PC-9 (cell line): ENCODE measurements at places on chromosomes 13 and 19. TPM values are rescaled to one million over a fixed set of nuclear protein-coding genes. Genes with fewer than 3 reads are reported as not detected.

TMC4 gene
- total RNA-seq = 175 and 194 TPM in 2 replicates

DNA sequence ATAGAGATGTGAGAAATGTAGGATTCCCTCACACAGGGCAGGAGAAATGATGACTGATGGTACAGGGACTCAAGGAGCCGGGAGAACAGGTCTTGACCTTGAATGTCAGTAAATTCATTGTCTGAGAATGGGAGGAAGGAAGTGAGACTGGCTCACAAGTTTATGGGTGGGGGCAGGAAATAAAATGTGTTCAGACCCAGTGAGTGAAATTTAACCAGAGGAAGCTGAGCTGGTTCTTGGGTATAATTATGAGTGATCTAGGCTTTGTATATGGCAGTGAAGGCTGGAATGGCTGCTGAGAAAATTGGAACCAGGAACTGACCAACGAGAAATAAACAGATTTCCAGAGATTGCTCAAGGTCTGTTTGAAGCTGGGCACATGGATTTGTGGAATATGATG, 6.3 kb upstream of the IGSF23 start:
- H3K36me3 ChIP-seq = no peaks in the 10 kb centered on the region
- no peaks in the 10 kb centered on the region for H3K27me3 ChIP-seq
- H3K4me1 ChIP-seq = peaks cover 50% of the 10 kb centered on the region
- no peak overlapping the region for H3K4me3 ChIP-seq
- no peak for DNase-seq

DNA sequence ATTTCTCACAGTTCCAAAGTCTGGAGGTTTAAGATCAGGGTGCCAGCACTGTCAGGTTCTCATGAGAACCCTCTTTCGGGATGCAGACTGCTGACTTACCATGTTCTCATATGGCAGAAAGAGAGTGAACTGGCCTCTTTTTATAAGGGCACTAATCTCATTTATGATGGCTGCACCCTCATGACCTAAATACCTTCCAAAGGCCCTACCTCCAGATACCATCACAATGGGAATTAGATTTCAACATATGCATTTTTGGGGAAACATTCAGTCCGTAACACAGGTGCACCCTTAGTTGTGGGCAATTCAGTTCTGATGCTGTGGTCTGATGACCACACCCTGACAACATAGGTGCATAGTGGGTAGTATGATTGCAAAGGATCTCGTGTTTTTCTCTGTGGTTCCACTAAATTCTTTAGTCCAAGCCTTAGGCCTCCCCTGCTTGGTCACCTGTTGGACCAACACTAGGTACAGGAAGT, 33.3 kb downstream of the GARRE1 start:
- no peak overlapping the region for H3K27ac ChIP-seq
- H3K4me3 ChIP-seq = no peak overlapping the region
- peaks cover 2% of the 10 kb centered on the region for H3K4me1 ChIP-seq
- H3K36me3 ChIP-seq = no peaks in the 10 kb centered on the region
- DNase-seq = no peak

ZNF180 gene
- 6.3 and 11.3 TPM in 2 replicates for total RNA-seq

AMER2 gene
- total RNA-seq = not detected in 2 replicates

ADGRE1 gene
- total RNA-seq = not detected in 2 replicates

ZNF649 gene
- total RNA-seq = 8.8 and 9.6 TPM in 2 replicates

ZBTB45 gene
- 8.1 and 8.9 TPM in 2 replicates for total RNA-seq

- no peaks in the 10 kb centered on the region for H3K36me3 ChIP-seq
- DNase-seq = no peak
- H3K27ac ChIP-seq = no peak overlapping the region
- H3K27me3 ChIP-seq = no peaks in the 10 kb centered on the region
- H3K4me1 ChIP-seq = peaks cover 6% of the 10 kb centered on the region; the same call in 1 of the 2 replicates
- no peak overlapping the region for H3K4me3 ChIP-seq
Observed at GRCh38 chr13:73387318-73387717, 328.5 kb downstream of the KLF5 start.

CPT1C gene
- 1.7 and 2.1 TPM in 2 replicates for total RNA-seq

DNA sequence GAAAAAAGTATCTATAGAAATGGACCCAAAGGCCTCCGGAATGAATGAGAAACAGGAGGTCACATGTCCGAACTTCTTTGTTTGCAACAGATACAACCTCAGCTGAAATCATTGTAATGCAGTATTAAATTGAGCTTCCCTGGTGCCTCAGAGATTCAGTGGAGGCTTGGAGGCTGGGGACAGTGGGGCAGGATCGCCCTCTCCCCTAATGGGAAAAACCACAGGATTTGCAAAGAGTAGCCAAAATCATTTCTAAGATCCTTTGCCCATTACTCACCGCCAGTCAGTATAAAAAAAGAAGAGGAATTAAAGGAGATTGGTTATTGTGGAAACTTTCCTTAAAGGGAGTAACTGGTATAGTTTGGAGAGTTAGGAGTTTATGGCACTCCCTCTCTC, 30.4 kb upstream of the IRS2 start:
- peaks cover 37% of the 10 kb centered on the region for H3K4me1 ChIP-seq
- H3K27me3 ChIP-seq = no peaks in the 10 kb centered on the region
- no peak overlapping the region for H3K4me3 ChIP-seq
- DNase-seq = peak; percentile 74
- no peaks in the 10 kb centered on the region for H3K36me3 ChIP-seq

NKPD1 gene
- 0.37 and 0.75 TPM in 2 replicates for total RNA-seq

GRCh38 chr13:51928231-51928630, 66.5 kb downstream of the CCDC70 start:
- H3K27ac ChIP-seq = no peak overlapping the region
- H3K36me3 ChIP-seq = no peaks in the 10 kb centered on the region
- no peaks in the 10 kb centered on the region for H3K27me3 ChIP-seq
- no peak for DNase-seq
- H3K4me3 ChIP-seq = no peak overlapping the region

CLDN10 gene
- total RNA-seq = not detected in 2 replicates

GRCh38 chr19:6530386-6531162, at the start of gene TNFSF9:
TSS of gene TNFSF9 (plus strand) at chr19:6531026. CDS start at chr19:6531037, 11 bp downstream.
- H3K4me1 ChIP-seq = peaks cover 5% of the 10 kb centered on the region; the same call in 1 of the 2 replicates
- H3K27me3 ChIP-seq = no peaks in the 10 kb centered on the region
- peak; percentile 90 for DNase-seq
- no peaks in the 10 kb centered on the region for H3K36me3 ChIP-seq

AP1M1 gene
- 27.5 and 52.8 TPM in 2 replicates for total RNA-seq

DNA sequence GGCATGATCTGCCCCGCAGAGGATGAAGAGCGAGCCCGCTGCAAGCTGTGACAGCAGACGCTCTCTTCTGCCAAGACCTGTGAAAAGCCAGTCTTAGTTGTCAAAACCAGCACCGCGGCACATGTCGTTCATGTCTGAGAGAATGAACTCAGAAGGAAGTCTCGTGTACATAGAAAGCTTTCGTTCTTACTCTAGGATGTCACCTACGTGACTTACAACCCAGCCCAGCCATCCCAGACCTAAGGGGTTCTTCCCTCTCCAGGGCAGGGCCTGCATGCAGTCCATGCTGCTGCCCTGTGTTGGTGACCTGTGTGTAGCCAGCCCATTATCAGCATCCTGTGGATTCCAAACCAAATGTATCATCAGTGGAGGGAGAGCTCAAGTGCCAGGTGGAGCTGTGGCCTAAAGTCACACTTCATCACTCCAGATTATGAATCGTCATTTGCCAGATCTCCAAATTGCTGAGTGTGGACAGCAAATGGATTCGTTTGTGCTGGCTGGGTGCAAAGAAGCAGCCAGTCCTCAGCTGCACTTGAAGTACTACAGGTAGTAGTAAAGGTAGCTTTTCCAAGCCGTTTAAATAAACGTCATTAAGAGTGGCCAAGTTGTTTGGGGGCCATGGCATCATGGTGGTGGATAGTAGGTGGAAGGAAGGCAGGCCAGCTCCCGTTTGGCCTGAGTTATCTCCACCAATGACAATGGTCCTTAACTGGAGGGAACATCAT, 73.9 kb upstream of the GPR183 start:
- no peak overlapping the region for H3K4me3 ChIP-seq
- DNase-seq = no peak
- no peak overlapping the region for H3K27ac ChIP-seq
- H3K36me3 ChIP-seq = peaks cover 6% of the 10 kb centered on the region

GRCh38 chr13:110549795-110550160, 11.7 kb downstream of the RAB20 start:
- H3K4me3 ChIP-seq = no peak overlapping the region
- no peak overlapping the region for H3K27ac ChIP-seq
- no peaks in the 10 kb centered on the region for H3K27me3 ChIP-seq
- DNase-seq = no peak

- no peaks in the 10 kb centered on the region for H3K36me3 ChIP-seq
- no peak overlapping the region for H3K4me3 ChIP-seq
- no peaks in the 10 kb centered on the region for H3K27me3 ChIP-seq
Observed at GRCh38 chr19:277581-278165, 13.5 kb downstream of the PLPP2 start.

DNA sequence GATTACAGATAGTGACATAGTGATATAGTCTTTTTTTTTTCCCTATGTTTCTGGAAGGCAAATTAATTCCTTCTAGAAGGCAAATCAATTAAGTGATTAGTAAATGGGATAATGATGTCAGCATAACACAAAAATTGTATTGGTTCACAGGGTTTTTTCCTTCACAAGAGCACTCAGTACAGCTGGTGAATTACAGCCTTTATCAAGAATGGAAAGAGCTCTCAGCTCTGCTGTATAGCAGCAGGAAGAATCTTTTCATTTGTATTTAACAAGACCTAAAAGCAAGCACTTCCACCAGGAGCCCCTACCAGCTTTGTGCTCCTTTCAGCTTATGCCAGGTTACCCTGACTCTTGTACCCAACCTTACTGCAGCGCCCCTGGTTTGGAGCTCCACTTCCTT, 90.8 kb downstream of the SERP2 start:
- no peak overlapping the region for H3K4me3 ChIP-seq
- H3K36me3 ChIP-seq = no peaks in the 10 kb centered on the region; the same call in 1 of the 2 replicates
- no peaks in the 10 kb centered on the region for H3K27me3 ChIP-seq
- H3K4me1 ChIP-seq = no peaks in the 10 kb centered on the region
- DNase-seq = no peak
- H3K27ac ChIP-seq = no peak overlapping the region

IL12RB1 gene
- 0.55 and 1.1 TPM in 2 replicates for total RNA-seq

DNA sequence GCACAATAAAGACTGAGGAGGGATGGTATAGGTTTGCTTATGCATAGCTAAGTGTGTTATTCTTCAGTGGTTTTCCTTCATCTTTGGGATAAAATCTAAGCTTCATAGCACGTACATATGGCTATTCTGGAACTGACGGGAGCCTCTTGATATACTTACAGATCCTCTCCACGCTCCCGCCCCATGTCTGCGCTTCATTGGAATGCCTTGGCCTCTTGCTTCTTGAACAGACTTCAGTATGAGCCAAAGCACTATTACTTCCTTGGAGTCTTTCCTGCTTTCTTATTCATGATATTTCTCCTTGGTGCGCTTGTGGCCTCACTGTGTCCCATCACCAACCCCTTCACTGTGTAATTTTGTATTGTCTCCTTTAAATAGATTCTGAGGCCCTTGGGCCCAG, 111.1 kb upstream of the RNF113B start:
- H3K27me3 ChIP-seq = no peaks in the 10 kb centered on the region
- no peak for DNase-seq
- H3K36me3 ChIP-seq = no peaks in the 10 kb centered on the region

ZNF600 gene
- 21.4 and 27.9 TPM in 2 replicates for total RNA-seq

SHISA7 gene
- not detected in 2 replicates for total RNA-seq

PCDH9 gene
- total RNA-seq = 0.37 and 0.55 TPM in 2 replicates

GRCh38 chr19:311813-312261, 20.6 kb upstream of the PLPP2 start:
- no peaks in the 10 kb centered on the region for H3K27me3 ChIP-seq
- no peaks in the 10 kb centered on the region for H3K4me1 ChIP-seq
- no peak overlapping the region for H3K27ac ChIP-seq

DNA sequence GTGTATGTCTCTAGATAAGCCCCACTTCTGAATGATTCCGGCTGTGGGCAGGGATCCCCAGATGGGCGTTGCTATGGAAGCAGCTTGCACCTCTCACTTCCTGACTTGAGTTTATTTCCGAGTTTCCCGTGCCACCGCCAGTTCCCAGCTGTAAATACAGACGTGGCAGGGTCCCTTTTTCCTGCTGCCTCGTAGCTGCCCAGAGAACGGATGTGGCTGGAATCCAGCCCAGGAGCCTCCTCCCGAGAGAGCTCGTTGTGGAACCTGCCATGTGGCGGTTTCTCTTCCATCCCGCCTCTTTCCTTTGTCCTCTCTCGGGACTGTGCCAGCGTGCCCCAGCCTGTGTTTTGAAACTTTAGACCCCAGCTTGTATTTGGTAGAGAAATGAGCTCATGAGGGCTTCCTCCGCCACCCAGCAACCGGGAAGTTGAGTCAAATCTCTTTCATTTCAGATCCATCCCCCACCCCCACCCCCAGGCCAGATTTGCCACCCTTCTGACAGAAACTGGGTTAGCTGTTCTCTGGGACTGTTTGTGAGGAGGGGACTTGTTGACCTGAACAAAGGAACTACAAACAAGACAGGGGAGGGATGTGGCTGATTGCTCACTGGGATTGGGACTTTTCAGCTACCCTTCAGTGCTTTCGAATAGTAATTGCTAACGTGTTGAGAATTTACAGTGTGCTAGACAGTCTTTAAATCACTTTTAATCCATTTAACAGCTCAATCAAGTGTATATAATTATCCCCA, 96.6 kb downstream of the SIPA1L3 start:
- H3K27me3 ChIP-seq = no peaks in the 10 kb centered on the region
- peak; percentile 63 for DNase-seq
- H3K4me3 ChIP-seq = no peak overlapping the region

- peaks cover 60% of the 10 kb centered on the region for H3K27me3 ChIP-seq
- no peaks in the 10 kb centered on the region for H3K4me1 ChIP-seq
- no peak for DNase-seq
- no peak overlapping the region for H3K4me3 ChIP-seq
- H3K27ac ChIP-seq = no peak overlapping the region
Observed at GRCh38 chr13:28585561-28585960, 73.4 kb upstream of the POMP start.

- peaks cover 7% of the 10 kb centered on the region; the same call in 1 of the 2 replicates for H3K27me3 ChIP-seq
- H3K4me1 ChIP-seq = no peaks in the 10 kb centered on the region
- no peak overlapping the region for H3K4me3 ChIP-seq
- no peak overlapping the region for H3K27ac ChIP-seq
Observed at GRCh38 chr19:41595890-41596280, 19.9 kb downstream of the CEACAM21 start.

GRCh38 chr19:42201489-42202289, 15.8 kb downstream of the DEDD2 start:
- no peak for DNase-seq
- H3K4me3 ChIP-seq = no peak overlapping the region
- H3K27me3 ChIP-seq = no peaks in the 10 kb centered on the region

- peak; percentile 86 for DNase-seq
- H3K27me3 ChIP-seq = no peaks in the 10 kb centered on the region
- H3K27ac ChIP-seq = peak overlapping the region; percentile 57
- no peak overlapping the region for H3K4me3 ChIP-seq
- H3K4me1 ChIP-seq = peaks cover 37% of the 10 kb centered on the region
Observed at GRCh38 chr19:17296273-17296672, 7.0 kb downstream of the ABHD8 start.

ZNF570 gene
- 2.5 and 3.6 TPM in 2 replicates for total RNA-seq

DNA sequence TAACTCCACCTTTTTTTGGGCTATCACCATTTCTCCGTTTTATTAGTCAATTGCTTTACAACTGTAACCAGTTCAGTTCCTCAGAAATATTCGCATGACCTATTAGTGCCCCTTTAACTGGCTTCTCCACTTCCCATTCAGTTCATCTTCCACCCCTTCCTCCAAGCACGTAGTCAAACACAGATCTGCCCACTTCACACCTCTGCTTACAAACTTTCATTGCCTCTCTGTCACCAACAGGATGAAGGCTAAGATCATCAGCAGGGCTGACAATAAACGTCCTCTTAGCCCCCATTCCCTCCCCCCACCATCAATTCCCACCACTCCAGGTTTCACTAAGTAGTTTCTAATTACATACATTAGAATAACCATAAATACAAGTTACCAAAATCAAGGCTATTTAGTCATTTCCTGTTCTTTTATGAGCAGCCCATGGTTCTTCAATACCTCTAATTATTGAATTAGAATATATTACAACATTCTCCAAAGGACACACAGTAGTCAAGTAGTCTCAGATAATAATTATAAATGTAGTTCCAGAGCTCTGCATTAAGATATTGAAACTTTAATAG, 95.7 kb downstream of the SPRY2 start:
- H3K36me3 ChIP-seq = no peaks in the 10 kb centered on the region
- H3K27ac ChIP-seq = no peak overlapping the region
- no peaks in the 10 kb centered on the region for H3K27me3 ChIP-seq
- H3K4me3 ChIP-seq = no peak overlapping the region
